Placental pericyte (primary cell): ENCODE measurements at places on chromosomes 2 and 18. TPM values are rescaled to one million over a fixed set of nuclear protein-coding genes. Genes with fewer than 3 reads are reported as not detected.

SLC4A5 gene
- 0.29 and 0.44 TPM in 2 replicates for total RNA-seq

G6PC2 gene
- total RNA-seq: not detected in 2 replicates

OTX1 gene
- not detected in 2 replicates for total RNA-seq

KLHL30 gene
- total RNA-seq: 0.43 and 1.1 TPM in 2 replicates

TMEM17 gene
- total RNA-seq: 1.6 and 2.6 TPM in 2 replicates

CXCR1 gene
- total RNA-seq: not detected in 2 replicates

FBXO15 gene
- total RNA-seq: 0.66 and 1.3 TPM in 2 replicates

CIDEA gene
- 0.14 TPM in 1 of 2 replicates, not detected in the other for total RNA-seq

ABHD1 gene
- total RNA-seq: not detected in 2 replicates

IMMT gene
- total RNA-seq: 70.7 and 92.1 TPM in 2 replicates

ZNF892 gene
- total RNA-seq: 2.4 and 3.6 TPM in 2 replicates
